ENCODE measurements at places on chromosomes 1 and 21.

GRCh38 chr1:164636757-164637156, 77.8 kb downstream of the PBX1 start:
- no peak for DNase-seq

DNA sequence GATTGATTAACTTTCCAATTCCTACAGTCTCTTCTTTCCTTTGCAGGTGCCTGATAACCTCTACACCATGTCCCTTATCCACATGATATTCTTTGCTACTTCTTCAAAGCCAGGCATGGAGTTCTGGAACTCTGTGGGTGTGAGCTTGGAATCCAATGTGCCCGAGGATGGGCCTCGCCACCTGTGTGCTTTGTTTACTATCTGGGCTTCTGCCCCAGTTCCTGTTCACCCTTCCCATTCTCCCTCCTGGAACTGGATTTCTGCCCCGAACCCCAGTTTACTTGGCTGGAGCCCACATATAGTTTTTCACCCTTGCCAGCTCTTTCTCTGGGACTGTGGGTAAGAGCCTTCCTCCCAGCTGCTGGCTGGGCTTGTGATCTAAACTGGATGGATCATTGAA, 75.2 kb upstream of the AK4 start:
- DNase-seq: no peak

DNA sequence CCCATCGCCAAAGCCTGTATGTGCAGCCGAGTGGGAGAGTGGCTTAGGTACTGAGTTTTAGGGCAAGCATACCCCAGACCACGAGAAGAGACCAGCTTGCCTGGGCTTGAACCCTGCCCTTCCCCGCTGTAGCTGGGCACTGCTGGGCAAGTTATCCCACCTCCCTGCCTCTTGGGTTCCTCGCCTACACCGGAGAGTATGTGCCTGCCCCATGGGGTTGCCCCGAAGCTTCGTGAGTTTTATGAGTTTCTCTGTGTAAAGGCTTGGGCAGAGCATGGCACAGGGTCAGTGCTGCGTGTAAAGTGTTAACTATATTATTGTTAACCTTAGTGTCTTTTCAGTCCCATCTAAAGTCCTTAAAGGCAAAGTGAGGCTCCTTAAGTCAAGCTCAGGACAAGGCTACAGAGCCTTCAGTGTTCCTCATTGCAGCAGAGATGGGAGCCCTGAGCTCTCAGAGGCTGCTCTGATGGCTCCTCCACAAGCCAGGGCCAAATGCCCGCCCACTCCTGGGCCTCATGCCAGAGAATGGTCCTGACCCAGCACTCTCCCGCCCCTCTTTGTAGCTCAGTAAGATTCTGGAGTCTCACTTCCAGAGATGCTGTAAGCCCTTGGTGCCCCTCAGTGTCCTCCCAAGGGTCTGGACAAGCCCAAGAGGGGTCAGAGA, 37.0 kb upstream of the KCNA10 start:
- no peak for DNase-seq

DNA sequence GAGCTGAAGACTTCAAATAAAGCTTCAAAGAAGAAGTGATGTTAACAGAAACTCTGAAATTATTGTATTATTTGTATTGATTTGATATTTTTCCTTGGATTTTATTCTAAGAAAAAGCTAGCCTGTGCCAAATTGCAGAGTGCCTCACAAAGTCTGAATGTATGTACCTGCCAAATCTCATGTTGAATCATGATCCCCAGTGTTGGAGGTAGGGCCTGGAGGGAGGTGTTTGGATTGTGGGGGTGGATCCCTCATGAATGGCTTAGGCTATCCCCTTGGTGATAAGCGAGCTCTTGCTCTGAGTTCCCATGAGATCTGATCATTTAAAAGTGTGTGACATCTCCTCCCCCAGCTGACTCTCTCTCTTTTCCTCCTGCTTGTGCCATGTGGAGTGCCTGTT, 43.6 kb downstream of the ACKR1 start:
- DNase-seq: no peak

GRCh38 chr1:17295292-17295691, 12.7 kb upstream of the PADI4 start:
- DNase-seq: no peak

- DNase-seq: no peak
Observed at GRCh38 chr1:207991583-207992026, 80.7 kb upstream of the CD34 start.

GRCh38 chr1:200714504-200715187, 24.0 kb upstream of the CAMSAP2 start:
- no peak for DNase-seq

DNA sequence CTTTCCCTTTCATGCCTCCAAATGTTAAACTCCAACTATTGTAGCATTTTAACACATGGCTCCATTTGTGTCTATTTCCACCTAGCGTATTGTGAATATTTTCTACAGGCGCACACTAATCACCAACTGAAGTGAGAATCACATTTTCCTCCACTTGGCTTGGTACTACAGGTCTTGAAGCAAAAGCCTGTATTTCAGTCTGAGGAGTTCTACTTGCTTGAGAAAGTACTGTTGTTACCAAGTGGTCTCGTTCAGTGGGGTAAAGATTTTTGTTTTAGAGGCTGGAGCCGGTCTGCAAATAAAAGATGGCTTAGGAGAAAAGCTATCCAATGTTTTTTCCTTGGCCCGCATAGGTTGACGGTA, 550 bp upstream of the PTBP2 start:
- DNase-seq: no peak

- no peak for DNase-seq
Observed at GRCh38 chr1:68782890-68783289, 286.0 kb upstream of the DEPDC1 start.

DNA sequence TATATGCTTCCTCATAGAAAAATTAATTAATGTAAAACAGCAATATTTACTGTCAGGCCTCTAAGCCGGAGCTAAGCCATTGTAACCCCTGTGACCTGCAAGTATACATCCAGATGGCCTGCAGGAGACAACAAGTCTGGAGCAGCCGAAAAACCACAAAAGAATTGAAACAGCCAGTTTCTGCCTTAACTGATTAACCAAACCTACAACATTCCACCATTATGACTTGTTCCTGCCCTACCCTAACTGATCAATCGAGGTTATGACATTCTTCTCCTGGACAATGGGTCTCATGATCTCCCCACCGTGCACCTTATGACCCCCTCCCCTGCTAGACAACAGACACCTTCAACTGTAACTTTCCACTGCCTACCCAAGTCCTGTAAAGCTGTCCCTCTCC, 205.8 kb upstream of the DUSP10 start:
- no peak for DNase-seq

GRCh38 chr1:5667513-5668325, 324.5 kb downstream of the NPHP4 start:
- DNase-seq: no peak

DNA sequence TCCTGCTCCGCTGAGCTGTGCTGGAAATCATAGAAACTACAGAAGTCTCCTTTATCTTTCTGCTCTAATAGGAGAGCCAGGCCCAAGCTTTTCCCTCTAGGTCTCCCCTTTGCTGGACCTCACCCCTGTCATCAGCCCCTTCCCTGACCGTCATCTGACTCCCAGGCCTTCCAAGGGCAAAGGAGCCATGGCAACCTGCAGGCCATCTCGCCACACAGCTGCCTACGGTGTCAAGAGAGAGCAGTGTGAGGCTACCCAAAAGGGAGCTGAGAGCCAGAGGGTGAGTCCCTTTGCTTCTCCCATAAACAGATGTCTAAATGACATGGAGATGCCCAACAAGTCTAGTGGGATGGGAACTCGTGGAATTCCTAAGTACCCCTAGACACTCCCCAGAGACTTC, 37.6 kb upstream of the DIPK1A start:
- DNase-seq: no peak

DNA sequence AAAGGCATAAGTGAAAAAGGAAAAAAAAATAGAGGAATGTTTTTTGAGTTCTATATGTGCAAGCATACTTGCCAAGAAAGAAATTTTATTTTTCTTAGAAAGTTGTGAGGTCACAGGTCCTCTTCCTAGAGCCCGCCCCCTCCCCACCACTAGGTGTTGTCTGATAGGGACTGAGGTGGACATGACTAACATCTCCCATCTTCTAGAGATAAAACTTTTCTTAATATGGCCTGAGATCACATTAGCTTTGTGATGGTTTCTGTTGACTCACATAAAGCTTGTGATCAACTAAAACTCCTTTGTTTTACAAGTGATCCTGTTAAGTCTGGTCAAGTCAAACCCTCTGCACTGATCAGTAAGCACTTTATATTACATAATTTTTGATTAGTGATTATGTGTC, 33.4 kb upstream of the CITED4 start:
- no peak for DNase-seq

- no peak for DNase-seq
Observed at GRCh38 chr1:175154629-175155472, 37.7 kb downstream of the KIAA0040 start.

DNA sequence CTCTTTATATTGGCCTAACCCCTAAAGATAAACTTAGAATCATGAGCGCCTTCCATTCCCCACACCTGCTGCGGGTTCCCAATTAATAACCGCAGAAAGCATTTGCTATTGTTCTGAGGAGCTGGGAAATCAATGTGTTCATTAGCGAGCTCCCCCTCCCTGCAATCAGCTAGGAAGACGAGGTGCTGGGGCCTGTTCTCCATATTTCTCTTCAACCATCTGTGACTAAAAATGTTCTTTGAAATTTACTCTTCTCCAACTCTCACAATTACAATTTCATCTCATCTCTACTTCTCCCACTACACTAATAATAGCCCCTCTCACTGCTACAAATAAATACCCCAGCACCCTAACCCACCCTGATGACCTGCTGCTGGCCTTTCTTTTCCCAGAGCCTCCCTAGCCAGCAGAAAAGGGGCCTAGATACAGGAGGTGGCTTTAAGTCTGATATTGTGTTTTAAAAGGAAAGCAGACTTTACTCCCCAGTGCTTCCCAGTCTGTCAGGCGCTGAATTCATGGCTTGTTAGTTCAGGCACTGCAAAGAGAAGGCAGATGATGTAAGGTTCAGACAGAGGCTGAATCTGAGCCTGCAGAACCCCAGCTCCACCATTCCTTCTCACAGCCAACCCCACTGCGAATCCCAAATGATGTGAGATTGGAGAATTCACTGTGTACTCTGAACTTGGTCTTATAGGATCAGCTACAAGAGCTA, 477.5 kb upstream of the DAB1 start:
- DNase-seq: no peak

DNA sequence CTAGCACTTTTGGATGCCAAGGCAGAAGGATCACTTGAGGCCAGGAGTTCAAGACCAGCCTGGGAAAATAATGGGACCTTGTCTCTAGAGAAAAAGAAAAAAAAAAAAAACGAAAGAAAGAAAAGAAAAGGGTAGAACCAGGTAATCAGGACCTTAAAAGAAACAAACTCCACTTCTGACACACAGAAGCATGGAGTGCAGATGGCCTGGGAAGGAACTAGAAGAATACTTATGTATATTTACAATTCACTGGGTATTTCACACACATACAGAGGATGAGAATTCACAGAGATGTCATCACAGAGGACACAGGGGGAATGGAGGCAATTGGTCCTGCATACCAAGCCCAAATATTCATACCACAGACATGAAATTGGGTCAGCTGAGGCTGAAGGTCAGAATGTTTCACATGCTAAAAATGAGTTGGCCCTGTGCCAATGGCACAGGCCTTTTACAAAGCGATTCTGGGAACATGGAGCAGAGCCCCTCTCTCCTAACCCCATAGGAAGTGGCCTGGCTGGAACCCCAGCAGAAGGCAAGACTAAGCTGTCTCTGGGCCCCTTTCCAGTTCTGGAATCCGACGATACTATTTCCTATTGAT, 4.4 kb downstream of the B4GALT3 start:
- DNase-seq: no peak

DNA sequence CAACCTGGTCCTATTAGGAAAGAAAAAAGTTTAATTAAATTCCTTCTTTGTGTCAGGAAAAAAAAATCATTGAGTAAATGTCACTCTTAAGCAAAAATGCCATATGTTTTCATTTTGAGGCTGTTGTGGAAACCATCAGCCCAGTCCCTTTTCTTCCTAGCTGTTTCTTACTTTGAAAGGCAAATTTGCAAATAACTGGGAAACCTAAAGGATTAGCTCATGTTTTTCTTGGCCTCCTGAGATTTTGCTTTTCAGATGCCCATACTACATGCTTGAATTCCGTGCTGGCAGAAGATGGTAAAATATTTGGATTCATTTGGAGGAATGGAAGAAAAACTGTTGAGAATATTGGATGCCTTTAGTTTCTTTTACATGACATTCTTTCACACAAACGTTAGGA, 182.1 kb upstream of the ADAMTS5 start:
- no peak for DNase-seq

DNA sequence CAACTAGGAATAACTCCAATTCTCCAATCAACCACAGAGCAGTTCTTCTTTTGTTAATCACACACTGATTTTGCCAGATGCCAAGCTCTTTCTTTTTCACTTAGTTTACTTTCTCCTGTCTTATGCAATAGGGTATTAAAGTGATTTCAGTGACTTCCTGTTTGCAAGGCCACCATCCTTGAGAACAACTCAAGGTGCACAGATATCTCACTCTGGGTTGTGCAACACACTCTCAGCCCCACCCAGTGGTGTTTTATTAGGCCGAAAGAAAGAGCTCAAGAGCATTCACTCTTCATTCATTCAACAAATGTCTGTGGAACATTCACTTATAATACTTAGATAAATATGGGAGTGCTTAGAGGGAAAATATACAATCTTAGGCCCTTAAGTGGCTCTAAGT, 352.5 kb downstream of the ZNF326 start:
- DNase-seq: no peak

DNA sequence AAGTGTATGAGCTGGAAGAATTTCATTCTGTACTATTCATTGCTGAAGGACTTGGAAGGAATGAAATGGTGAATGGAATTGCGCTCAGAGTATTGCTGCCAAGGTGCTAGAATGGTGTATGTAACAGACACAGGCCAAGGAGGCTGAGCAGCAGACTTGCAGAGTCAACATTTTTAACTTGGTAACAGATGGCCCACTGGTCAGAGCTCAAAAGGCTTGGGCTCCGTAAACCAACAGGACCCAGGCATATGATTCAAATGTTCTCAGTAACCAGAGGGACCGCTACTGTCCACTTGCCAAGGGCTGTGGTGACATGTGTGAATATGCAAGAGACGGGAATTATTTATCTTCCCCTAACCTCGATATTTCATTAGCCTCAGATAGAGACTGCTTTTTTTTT, 28.8 kb upstream of the PTGFRN start:
- no peak for DNase-seq

DNA sequence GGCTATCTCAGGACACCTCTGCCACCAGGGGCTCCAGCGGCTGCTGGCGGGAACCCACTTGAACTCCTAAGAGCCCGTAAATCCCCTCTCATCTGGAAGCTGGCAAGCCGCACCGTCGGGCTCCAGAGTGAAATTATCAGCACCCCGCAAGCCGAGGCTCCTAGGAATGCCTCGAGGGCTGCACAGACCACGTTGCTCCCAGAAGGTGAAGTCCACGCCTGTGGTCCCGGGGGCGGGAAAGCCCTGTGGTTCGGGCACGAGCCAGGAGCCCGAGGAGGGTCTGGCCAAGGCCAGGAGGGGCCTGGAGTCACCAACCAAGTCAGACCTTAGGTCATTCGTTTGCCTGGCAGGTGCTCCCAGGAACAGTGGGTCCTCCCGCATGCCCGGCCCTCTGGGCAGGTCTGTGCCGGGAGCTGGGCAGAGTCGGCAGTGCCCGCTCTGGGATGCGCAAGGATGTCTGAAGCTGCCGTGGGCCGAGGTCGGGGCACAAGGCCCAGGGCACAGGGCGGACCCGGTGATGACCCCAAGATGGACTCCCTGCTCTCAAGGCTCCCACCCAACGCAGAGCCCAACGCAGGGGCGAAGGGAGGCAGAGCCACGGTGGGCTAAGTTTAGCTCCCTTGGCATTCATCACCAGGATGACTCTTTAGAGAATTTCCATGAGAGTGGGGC, 8.9 kb downstream of the ACTRT2 start:
- no peak for DNase-seq
